Left ventricle myocardium superior (tissue), 1 donor: ENCODE measurements at places on chromosomes 4 and X. TPM values are rescaled to one million over a fixed set of nuclear protein-coding genes. Genes with fewer than 3 reads are reported as not detected.

The BEX5 gene
- 0.40 TPM for total RNA-seq

The TASL gene
- total RNA-seq, result 0.62 TPM

The ADH7 gene
- total RNA-seq, result not detected

The SGCB gene
- 80.4 TPM for total RNA-seq

The LAGE3 gene
- total RNA-seq, result 20.7 TPM

The PAGE2B gene
- total RNA-seq, result not detected

The ARHGAP24 gene
- 13.3 TPM for total RNA-seq

The HMGN5 gene
- total RNA-seq, result 2.3 TPM

The VCX gene
- not detected for total RNA-seq

The MAGEA4 gene
- not detected for total RNA-seq

The DCAF4L1 gene
- 0.32 TPM for total RNA-seq

The CTAG1B gene
- not detected for total RNA-seq

The TEX13D gene
- total RNA-seq, result not detected

The BEX2 gene
- 1.3 TPM for total RNA-seq

The SETD7 gene
- 50.0 TPM for total RNA-seq

The CDX4 gene
- total RNA-seq, result not detected

The GRID2 gene
- 0.40 TPM for total RNA-seq

The NUDT11 gene
- 0.10 TPM for total RNA-seq

The ZNF182 gene
- 3.4 TPM for total RNA-seq

The SSX4B gene
- total RNA-seq, result not detected

The USP53 gene
- 34.6 TPM for total RNA-seq

The ALPK1 gene
- 5.1 TPM for total RNA-seq

The ZDHHC9 gene
- 13.4 TPM for total RNA-seq

The CSN2 gene
- total RNA-seq, result not detected

The LONRF3 gene
- total RNA-seq, result 4.2 TPM

The SRPX gene
- 45.2 TPM for total RNA-seq

The ZAR1 gene
- total RNA-seq, result not detected
